Progenitor cell of endocrine pancreas (in vitro differentiated cells): ENCODE measurements at places on chromosomes 7 and 10.

DNA sequence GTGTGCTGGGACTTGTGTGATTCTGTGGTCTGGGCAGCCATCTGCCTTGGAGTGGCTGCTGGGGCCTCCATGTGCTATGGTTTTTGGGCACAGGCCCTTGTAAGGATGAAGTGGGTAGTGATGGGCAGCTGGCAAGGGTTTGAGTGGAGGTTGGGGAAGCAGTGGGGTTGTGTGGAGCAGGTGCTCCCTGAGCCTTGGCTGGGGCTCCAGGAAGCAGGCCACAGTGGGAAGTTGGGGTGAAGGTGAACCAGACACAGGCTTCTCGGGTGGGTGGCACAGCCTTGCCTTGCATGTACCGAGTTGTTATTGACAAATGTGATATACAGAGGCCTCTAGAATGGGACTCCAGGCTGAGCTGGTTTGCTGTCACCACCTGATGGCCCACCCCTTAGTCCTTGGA is 82.3 kb downstream of the ADCY1 start:
- no peak for DNase-seq

GRCh38 chr10:79089632-79090031 is 20.9 kb downstream of the ZMIZ1 start:
- DNase-seq = no peak

- DNase-seq = no peak
These were observed 219.9 kb upstream of the KMT2E start for GRCh38 chr7:104794154-104794553.

DNA sequence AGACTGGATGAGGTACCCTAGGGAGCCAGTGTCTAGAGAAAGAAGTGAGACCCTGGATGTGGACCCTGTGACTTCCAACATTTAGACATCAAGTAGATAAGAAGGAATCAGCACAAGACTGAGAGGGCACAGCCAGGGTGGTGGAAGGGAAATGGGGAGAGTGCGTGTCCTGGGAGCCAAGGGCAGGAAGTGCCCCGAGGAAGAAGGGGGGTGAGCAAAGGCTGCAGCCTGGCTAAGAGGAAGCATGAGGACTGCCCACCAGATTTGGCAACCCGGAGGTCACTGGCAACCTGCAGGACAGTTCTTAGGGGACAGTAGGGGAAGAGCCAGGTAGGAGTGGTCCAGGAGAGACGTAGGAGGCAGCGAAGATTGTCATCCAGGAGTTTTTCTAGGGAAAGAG is 14.8 kb downstream of the COL13A1 start:
- no peak for DNase-seq

DNA sequence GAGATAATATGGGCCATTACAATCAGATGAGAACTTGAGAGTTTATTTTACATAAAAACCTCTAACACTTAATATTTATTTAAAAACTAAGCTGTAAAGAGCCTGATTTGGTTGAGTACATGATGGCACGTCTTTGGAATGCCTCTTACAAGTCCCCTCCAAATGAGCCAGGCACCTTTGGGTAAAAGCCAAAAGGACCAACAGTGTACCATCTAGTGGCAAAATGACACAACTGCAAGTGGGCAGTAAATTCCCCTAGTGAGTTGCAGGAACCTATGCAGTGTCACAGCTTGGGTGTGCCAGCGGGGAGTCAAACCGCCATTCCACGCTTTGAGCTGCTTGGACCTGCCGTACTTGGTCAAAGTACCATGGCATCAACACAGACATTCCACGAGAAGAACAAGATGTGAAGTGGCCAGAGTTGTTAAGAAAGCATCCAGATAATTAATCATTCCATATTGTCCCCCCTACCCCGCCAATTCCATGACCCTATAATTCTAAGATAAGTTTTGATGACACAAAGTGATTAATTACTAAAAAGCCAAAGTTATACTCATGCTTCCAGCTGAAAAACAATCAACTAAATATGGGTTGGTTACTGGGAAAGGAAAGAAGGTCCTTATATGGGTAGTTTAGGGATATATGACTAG is 115.2 kb downstream of the SORBS1 start:
- DNase-seq = peak; percentile 23

- peak; percentile 32 for DNase-seq
These were observed 103.7 kb downstream of the RNF216 start for GRCh38 chr7:5677538-5678294.

- DNase-seq = no peak
These were observed 86.3 kb upstream of the VIPR2 start for GRCh38 chr7:159231017-159231416.

DNA sequence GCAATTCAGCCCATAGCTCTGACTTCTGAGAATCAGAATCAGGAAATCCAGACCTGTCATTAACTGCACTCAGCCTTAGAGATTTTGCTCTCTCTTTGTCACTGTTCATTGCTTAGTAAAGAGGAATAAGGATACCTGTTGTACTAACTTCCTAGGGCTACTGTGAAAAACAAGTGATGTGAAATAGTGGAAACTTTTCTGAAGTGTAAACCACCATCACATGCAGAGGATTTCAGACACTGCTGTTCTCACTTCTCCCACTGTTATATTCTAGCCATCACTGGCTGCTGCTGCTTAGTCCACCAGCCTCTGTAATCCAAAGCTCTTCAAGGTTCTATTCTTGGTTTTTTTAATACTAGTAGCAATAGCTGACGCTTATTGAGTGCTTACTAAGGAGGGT is 129.6 kb upstream of the CCDC6 start:
- DNase-seq = no peak
